ELR (cell line): ENCODE measurements at places on chromosomes 3 and 15.

GRCh38 chr3:54073386-54073785 lies 49.0 kb upstream of the CACNA2D3 start:
- no peak for DNase-seq

- no peak for DNase-seq
Observed at GRCh38 chr3:40022297-40022827, 213.0 kb downstream of the MYRIP start.

DNA sequence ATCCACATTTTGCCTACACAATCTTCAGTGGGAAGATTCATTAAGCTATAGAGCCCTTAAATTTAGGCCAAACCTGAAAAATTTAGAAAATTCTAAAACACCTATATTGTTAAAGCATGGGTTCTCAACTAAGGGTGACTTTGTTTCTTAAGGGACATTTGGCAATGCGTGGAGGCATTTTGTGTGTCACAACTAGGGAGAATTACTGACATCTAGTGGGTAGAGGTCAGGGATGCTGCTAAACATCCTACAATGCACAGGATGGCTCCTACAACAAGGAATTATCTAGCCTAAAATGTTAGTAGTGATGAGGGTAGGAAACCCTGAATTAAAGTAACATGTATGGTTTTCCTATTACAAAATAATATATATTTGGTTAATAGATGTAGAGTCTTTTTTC lies 55.8 kb downstream of the TBC1D5 start:
- DNase-seq, result peak; percentile 21

GRCh38 chr3:114235431-114235830 lies 1.9 kb downstream of the ZNF80 start:
- DNase-seq, result no peak

GRCh38 chr15:29935296-29936004 lies 113.2 kb upstream of the TJP1 start:
- DNase-seq, result no peak

GRCh38 chr3:142282503-142282902 lies 57.1 kb upstream of the GK5 start:
- no peak for DNase-seq

DNA sequence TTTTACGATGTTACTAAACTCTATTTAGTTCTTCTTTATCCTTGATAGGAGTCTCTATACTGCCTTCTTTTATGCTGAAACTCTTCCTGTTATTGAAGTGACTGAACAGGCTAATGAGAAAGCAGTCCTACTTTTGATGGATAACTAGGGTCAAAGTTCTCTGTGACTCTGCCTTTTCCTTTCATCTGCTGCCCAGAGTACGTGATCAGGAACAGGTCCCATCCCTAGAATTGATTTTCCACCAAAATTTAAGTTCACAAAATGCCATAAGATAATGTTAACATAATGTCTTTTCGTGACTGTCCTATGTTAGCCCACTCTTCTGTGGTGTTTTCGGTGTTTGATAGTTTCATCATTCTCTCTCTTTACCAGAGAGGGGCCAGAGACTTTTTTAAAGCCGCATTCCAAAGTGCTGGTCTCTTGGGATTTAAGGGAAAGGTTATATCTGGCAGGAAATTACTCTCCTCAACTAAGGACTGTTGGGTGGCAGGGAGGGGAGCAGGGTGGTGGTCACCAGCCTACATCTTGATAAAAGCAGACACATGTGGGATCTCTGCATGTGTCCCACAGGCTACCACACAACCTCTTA lies 50.3 kb upstream of the PLXND1 start:
- no peak for DNase-seq

DNA sequence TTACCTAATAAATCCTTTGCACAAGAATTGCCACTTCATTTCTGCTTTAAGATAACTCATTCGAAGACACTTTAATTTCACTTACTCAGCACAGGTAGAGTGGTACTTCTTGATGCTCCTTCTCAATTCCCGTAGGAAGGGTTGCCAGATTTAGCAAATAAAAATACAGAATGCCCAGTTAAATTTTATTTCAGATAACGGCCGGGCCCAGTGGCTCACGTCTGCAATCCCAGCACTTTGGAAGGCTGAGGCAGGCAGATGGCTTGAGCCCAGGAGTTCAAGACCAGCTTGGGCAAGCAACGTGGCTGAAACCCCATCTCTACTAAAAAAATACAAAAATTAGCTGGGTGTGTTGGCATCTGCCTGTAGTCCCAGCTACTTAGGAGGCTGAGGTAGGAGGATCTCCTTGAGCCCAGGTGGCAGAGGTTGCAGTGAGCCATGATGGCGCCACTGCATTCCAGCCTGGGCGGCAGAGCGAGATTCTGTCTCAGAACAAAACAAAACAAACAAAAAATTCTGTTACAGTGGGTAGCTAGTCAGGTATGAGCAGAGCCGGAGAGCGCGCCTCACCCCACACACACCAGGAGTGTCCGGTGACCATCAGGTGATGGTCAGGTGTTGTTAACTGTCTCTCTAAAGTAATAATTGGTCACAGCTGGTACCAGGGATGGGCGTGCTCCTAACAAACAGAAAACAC lies 92.8 kb downstream of the DNAH12 start:
- no peak for DNase-seq

DNA sequence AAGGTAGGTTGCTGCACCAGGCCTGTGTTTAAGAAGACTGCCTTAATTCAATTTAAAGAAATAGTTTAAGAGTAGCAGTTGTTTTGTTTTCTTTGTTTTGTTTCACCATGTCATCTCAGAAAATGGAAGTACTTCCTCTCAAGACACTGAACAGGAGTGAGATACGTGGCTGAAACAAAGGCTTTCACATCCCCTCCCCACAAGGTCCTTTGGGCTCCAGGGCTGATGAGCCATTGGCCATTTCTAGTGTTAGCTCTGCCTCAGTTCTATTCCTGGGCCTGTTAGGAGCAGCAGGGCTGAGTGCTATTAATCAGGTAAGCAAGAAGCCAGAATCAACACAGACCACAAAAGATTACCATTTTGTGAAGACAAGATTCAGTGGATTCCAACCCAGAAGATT lies 132.8 kb downstream of the KCNAB1 start:
- DNase-seq, result no peak

GRCh38 chr3:169034401-169034800 lies 629.1 kb downstream of the MECOM start:
- DNase-seq, result peak; percentile 52

GRCh38 chr3:50491023-50491422 lies 12.4 kb downstream of the CACNA2D2 start:
- no peak for DNase-seq

- DNase-seq, result peak; percentile 82
Observed at GRCh38 chr3:189276444-189277219, 104.9 kb downstream of the TPRG1 start.

DNA sequence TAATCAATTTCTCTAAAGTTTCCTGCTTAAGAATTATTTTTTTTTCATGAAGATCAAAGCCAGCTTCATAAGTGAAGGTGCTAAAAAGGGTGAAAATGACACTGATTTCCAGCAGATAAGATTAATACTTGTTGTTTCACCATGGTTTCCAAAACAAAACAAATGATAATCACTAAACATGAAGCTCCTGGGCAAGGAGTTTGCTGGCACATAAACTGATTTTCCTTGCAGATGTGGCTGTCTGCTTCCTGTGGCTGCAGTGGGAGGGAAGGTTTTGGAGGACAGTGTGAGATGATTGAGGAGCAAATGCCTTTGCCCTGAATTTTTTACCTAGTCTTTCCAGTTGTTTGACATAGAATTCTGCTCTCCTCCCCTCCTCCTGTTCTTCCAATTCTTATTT lies 228.8 kb downstream of the DIPK2A start:
- DNase-seq, result no peak

GRCh38 chr15:70318594-70319465 lies 221.1 kb upstream of the TLE3 start:
- DNase-seq, result peak; percentile 64

DNA sequence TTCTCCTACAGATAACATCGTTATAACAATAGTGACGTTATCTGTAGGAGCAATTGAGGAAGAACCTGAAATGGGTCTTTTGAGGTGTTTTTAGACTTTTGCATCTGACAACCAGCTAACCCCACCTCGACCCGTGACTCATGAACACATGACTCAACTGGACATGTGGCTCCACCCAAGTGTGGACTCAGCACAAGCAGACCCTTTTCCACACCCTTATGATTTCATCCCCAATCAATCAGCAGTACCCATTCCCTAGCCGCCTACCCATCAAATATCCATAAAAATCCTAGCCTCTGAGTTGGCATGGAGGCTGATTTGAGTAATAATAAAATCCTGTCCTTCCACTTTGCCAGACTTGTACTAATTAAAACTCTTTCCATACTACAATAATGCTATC lies 255.4 kb downstream of the ARPP21 start:
- peak; percentile 11 for DNase-seq

DNA sequence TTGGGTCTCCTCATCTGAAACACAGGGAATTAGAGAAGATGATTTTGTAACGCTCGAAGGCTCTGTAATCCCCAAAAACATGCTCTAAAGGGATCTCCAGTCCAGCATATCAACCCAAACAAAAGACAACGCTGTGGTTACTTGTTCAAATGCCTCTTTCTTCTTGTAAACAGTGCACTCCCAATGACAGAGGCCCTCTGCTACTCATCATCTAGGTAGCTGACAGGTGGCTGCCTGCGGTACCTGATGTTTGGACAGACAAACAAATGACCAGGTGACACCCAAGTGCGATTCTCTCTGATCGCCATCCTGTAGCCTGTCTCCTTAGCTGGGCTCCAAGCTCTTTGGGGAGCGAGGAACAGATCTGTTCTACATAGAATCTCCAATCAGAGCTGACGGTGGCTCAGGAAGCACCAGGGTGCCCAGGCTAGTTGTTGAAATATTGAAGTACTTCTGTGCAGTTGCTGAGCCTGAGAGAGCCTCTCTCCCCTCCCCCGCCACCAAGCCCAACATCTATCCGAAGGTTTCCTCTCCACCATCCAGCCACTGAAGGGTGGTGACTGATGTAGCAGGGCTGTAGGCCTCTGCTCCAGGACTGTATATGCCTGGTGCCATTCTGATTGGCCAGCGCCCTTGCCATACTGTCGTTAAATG lies 238.7 kb downstream of the XXYLT1 start:
- DNase-seq, result no peak

GRCh38 chr3:44226573-44226972 lies 15.1 kb upstream of the TOPAZ1 start:
- no peak for DNase-seq

GRCh38 chr3:99678023-99678422 lies 39.6 kb downstream of the COL8A1 start:
- peak; percentile 69 for DNase-seq
